ENCODE measurements at places on chromosomes 5 and 9.

DNA sequence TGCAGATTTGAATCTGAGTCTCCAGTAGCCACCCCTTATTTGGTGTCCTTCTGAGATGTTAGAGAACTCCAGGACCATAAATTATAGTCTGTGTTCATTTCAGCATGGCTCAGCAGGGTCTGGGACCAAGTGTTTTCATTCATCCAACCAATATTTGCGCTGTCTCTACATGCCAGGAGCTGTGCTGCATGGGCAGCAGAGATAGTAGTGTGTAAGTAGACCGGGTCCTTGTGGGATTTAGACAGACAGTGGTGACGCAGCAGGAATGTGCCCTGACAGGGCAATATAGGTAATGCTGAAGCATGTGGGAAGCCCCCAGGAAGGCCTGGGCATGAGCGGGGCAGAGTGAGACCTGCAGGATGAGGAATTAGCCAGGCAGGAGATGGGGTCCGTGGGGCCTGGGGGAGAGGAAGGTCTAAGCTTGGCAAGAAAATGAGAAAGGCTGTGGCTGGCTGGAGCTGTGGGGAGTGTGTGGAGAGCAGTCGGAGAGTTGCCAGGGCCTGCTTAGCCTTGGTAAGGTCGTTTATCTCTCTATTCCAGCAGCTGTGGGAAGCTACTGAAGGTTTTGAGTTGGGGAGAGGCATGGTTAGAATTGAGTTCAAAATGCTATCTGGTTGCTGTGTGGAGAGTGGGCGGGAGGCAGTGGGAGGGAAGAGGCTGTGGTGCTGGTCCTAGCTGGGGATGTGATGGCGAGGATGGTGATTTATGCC, 16.8 kb downstream of the STXBP1 start:
- DNase-seq = no peak

GRCh38 chr5:91194824-91195381, 188.2 kb downstream of the ARRDC3 start:
- no peak for DNase-seq

DNA sequence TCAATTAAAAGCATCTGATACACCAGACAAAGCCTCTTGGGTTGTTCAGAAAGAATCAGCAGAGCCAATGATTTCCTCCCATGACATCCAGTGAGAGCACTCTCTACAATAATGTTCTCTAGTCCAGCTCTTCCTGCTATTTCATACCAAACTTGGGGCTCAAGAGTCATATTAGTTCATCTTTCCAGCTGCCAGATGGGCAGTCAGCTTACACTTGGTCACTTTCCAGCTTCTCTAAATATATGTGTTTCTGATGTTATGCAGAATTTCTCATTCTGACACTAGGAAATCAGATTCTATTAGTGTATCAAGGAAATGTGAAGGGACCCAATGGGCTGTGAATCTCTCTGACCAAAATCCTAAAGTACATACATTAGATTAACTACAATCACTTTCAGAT, 148.9 kb downstream of the ENC1 start:
- DNase-seq = no peak

- no peak for DNase-seq
These were observed 71.3 kb downstream of the HMCN2 start for GRCh38 chr9:130336885-130337284.

GRCh38 chr9:14327036-14327435, 13.1 kb upstream of the NFIB start:
- no peak for DNase-seq

DNA sequence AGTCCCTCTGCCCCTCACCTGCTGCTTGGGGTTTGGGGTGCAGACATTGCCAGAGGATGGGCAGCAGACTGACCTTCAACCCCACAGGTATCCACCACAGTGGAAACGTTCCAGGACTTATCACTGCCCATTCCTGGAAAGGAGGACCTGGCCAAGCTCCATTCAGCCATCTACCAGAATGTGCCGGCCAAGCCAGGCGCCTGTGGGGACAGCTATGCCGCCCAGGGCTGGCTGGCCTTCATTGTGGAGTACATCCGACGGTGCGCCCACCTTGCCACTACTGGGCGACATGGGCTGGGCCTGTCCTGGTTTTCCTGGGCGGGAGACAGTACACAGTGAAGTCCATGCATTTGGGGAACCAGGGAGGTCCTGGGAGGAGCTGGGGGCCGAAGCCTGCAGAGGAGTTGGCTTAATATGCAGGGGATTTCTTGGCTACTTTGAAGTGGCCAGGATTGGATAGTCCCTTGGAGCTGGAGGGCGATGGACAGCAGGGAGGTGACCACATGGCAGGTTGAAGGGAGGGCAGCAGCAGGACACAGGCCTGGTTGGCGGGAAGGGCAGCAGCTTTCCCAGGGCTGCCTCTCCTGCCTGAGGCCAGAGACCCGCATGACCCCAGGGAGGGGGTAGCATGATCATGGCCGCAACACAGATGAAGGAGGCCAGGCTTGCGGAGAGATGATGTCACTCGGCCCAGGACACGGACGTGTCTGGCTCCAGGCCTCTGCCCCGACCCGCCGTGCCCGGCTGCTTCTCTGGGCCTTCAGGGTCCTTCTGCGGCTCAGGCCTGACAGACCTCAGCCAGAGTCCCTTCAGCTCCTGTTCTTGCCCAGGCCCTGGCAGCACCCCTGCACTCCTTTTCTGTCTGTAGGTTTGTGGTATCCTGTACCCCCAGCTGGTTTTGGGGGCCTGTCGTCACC, 34.6 kb downstream of the USP20 start:
- no peak for DNase-seq

- no peak for DNase-seq
These were observed 363 bp upstream of the MAMDC2 start for GRCh38 chr9:70043285-70043684.

GRCh38 chr5:161311146-161311708, 235.3 kb downstream of the GABRB2 start:
- no peak for DNase-seq

DNA sequence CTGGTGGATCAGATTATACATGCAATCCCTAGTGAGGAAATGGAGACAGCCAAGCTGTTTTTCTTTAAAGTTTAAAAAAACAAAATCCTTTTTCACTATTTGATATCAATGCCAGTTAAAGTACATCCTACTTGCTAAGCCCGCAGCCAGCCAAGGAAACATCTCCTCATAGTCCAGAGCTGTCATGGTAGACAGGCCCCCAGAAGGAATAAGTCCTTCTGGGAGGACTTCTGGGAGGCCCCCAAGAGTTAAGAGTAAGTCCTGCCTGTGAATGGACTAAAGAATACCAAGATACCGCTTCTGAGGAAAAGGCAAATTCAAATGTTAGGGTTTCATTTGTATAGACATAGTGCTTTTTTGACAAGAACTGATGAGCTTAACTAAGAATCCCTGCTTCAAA, 38.3 kb downstream of the MOCS2 start:
- no peak for DNase-seq

DNA sequence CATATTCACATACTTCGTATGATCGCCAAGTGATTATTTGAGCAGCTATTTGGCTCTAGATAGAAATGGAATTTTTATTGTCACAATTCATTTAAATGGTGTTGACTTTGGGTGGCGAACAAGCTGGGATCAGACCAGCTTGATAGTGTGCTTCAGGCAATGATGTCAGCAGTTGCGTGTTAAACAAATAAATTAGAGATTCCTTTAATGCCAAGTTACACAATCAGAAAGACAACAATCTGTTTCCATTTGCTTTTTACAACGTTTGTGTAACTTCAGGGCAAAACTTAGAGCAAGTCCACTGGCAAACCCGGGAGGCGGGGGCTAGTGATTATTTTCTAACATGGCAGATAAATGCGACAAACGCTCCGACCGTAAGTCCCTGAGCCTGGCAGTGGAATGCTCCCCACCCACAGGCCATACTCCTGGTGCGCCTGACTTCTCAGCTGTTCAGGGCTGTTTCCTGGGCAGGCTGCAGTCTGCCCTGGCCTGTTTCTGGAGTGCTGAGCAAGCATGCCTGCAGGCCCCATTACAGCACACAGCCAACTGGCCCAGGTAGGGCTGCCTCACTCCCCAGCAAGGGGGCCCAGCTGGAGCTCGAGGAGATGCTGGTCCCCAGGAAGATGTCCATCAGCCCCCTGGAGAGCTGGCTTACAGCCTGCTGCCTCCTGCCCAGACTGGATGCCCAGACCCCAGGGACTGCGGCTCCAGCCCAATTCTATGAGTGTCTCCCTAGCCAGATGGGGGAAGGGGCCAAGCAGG, 88.7 kb downstream of the BASP1 start:
- no peak for DNase-seq

DNA sequence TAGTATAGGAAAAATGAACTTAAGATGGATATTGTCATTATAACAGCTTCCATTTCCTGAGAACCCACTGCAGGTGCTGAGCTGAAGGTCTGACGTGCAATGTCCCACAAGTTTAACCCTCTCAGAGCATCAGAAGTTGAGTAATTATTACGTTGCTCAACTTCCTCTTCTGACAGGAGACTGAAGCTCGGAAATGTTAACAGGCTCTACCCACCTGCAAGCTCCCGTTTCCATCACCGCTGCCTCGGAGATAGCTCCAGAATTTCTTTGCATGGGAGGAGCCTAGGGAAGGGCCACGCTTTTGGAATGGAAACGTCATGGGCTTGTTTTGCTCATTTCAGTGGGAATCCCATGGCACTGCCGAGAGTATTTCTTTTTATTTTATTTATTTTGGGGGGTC, 1.0 kb upstream of the NTMT1 start:
- no peak for DNase-seq

- DNase-seq = no peak
These were observed 25.1 kb upstream of the CD180 start for GRCh38 chr5:67221487-67222242.

GRCh38 chr9:121026260-121026691, 23.8 kb downstream of the C5 start:
- no peak for DNase-seq

GRCh38 chr5:170863646-170864045, 1.8 kb downstream of the RANBP17 start:
- no peak for DNase-seq

- DNase-seq = no peak
These were observed 128.2 kb upstream of the GAS1 start for GRCh38 chr9:87075537-87075936.

- no peak for DNase-seq
These were observed 21.4 kb downstream of the DIAPH1 start for GRCh38 chr5:141597394-141597793.
